ENCODE measurements at places on chromosomes 13 and 19.

- no peak for DNase-seq
These were observed 13.7 kb upstream of the SCEL start for GRCh38 chr13:77521595-77522367.

GRCh38 chr13:102651392-102651791 is 43.5 kb downstream of the METTL21C start:
- DNase-seq = no peak

DNA sequence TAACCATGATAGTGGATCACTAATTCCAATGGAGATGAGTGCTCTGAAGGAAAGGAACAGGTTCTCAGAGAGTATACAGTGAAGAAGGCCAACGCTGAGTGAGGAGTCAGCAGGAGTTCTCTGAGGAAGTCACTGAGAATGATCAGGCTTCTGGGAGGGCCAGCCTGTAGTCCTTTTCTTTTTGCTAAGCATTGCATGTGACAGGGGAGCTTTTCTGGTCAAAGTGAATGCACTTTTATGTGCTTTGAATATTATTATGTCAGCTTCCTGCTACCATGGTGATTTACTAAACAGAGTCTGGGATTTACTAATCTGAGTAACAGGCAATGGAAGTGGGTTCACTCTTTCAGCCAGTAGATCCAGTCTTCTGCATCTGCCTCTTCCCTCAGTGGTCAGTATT is 81.1 kb upstream of the SERP2 start:
- no peak for DNase-seq

GRCh38 chr19:11421371-11422098 is 2.4 kb upstream of the RGL3 start:
- DNase-seq = no peak

GRCh38 chr13:81381560-81381959 is 1040.6 kb upstream of the SPRY2 start:
- no peak for DNase-seq

- no peak for DNase-seq
These were observed 21.5 kb upstream of the GPR18 start for GRCh38 chr13:99279637-99280036.

GRCh38 chr13:44546164-44546563 is 30.0 kb downstream of the TSC22D1 start:
- no peak for DNase-seq

GRCh38 chr19:33388231-33388724 is 14.8 kb downstream of the CEBPG start:
- no peak for DNase-seq

GRCh38 chr19:57819475-57820148 is 4.9 kb upstream of the ZNF552 start:
- DNase-seq = peak; percentile 69

- no peak for DNase-seq
These were observed 121.8 kb upstream of the PRR20A start for GRCh38 chr13:57018915-57019314.

- no peak for DNase-seq
These were observed 111.3 kb downstream of the SLC7A1 start for GRCh38 chr13:29484236-29484635.

- DNase-seq = no peak
These were observed 121.0 kb upstream of the SLC7A1 start for GRCh38 chr13:29716493-29716892.

DNA sequence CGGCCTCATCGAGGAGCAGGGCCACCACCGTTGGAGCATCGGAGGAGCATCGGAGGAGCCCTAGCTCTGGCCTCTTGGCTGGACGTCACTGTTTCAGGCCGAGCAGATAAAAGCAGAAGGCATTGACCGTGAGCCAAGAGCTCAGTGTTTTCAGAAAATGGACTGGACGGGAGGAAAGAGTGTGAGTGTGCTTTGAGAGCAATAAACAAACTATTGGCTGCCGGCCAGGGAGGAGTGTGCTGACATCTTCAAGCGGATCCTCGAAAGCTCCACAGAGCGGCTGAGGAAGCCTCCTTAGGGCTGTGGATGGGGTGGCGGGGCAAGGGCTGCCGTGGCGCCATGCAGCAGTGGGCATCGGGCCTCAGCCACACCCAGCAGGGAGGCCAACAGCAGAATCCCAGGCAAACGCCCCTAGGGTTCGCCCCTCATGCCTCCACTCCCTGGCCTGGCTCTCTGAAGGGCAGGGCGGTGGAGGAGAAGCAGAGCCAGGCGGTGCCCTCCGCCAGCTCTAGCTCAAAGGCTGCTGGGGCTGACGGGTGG is 41.8 kb downstream of the IRS2 start:
- no peak for DNase-seq

DNA sequence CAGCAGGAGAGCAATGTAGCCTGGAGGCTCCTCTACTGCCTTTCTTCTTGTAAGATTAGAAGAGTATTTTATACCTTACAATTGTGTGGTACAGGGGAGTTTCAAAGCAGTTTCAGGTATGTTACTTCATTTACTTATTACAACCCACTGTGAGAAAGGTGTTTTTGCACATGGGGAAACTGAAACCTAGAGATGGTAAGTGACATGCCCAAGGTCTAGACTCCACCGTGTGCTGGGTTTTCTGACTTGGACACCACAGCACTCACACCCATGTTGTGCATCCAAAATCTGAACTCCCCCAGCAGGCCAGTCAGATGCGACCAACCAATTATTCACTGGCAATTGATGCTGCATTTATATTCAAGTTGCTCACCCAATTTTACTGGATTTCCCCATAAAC is 22.8 kb downstream of the ERICH6B start:
- DNase-seq = no peak

DNA sequence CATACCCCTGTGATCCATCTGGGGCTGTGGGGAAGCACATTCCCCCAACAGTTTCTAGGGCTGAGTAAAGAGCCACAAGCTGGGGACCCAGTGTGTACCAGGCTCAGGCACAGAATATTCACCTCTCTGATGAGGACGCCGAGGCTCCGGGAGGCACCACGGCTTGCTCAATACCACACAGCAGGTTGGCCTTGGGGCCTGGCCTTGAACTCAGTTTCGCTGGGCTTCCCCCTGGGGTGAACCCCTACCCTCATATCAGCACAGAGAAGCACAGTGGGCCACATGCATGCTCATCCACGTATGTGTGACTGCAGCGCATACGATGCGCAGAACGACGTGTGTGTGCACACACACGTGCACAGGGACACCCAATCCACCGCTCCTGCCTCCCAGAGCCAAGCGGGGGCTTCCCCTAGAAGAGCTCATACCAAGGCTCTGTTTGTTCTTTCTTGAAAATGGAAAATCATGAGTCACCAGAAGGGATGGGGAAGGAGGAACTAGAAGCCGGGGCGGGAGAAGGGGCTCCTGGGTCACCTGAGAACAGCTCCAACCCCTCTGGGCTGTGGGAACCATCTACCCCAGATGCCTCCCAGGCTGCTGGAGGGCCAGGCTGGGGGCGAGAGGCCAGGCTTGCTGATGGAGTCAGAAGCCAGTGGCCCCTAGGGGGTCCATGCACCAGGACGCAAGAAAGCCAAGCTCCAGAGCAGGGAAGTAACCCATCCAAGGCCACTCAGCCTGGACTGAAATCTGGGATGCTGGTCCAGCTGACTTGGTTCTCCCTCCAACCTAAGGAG is 4.9 kb upstream of the PDE4C start:
- no peak for DNase-seq

DNA sequence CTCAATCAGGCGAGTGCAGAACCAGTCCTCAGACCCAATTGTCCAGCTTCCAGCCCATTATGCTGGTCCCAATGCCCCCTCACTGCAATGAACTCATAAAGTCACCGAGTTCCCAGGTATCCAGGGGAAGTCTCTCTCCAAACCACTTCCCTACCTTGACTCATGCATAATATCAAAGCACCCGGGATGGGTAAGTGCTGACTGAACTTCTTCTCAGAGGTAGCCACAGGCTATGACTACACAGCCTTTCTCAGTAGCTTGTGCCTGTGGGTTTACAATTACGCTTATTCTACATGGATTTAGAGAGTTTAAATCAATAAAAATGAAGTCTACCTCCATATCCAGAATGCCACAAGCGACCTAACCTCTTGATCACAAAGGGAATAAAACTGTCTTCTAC is 1.7 kb upstream of the C13orf42 start:
- DNase-seq = no peak

- DNase-seq = no peak
These were observed 142.9 kb upstream of the SERP2 start for GRCh38 chr13:44230736-44231135.

- DNase-seq = no peak
These were observed 52.0 kb upstream of the ARGLU1 start for GRCh38 chr13:106619688-106620555.

DNA sequence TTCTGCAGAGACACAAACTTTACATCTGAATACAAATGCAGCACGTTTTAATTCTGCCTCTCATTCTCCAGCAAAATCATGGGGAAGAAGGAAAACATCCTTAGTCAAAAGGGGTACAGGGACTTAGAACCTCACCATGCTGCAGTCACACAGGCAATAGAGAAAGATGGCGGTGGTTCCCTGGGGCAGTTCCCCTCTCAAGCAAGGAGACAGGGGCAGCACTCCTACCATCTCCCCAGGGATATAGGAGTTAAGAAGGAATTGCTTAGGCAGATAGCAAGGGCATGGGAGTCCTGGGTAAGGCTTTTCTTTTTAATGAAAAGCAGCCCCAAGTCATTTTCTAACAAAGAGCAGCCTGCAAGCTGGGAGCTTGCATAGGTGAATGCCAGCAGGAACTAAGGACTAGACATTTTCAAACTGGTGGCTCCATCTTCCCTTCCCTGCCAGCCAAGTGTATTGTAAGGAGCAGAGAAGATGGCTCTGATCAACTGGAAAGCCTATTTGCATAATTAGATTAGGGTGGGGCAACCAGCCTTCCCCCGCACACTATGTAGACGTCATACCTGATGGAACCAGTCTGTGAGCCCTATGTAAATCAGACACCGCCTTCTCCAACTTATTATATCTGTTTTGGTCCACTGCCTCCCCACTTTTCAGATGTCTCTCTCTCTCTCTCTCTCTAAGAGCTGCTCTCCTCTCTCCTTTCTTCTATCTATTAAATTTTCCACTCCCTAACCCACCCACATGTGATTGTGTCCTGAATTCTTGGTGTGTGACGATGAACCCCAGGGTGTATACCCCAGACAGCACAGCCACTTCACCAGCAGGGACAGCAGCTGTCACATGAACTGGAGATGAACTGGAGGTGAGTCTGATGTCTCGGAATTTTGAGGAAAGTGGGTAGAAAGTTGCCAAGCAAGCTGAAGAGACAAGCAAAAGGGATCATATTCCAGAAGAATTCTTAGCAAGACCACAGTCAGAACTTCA is 514.5 kb downstream of the IRS2 start:
- no peak for DNase-seq

DNA sequence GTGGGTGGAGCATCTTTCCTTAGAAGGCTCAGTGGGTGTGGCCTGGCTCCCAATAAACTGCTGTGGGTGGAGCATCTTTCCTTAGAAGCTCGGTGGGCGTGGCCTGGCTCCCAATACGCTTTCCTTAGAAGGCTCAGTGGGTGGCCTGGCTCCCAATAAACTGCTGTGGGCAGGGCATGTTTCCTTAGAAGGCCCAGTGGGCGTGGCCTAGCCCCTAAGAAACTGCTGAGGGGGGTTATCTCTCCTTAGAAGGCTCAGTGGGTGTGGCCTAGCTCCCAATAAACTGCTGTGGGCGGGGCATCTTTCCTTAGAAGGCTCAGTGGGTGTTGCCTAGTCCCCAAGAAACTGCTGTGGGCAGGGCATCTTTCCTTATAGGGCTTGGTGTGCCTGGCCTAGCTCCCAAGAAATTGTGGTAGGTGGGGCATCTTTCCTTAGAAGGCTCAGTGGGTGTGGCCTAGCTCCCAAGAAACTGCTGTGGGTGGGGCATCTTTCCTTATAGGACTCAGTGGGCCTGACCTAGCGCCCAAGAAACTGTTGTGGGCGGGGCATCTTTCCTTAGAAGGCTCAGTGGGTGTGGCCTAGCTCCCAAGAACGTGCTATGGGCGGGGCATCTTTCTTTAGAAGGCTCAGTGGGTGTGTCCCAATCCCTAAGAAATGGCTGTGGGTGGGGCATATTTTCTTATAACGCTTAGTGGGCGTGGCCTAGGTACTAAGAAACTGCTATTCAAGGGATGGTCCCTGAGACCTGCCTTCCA is 10.3 kb downstream of the HSH2D start:
- no peak for DNase-seq

DNA sequence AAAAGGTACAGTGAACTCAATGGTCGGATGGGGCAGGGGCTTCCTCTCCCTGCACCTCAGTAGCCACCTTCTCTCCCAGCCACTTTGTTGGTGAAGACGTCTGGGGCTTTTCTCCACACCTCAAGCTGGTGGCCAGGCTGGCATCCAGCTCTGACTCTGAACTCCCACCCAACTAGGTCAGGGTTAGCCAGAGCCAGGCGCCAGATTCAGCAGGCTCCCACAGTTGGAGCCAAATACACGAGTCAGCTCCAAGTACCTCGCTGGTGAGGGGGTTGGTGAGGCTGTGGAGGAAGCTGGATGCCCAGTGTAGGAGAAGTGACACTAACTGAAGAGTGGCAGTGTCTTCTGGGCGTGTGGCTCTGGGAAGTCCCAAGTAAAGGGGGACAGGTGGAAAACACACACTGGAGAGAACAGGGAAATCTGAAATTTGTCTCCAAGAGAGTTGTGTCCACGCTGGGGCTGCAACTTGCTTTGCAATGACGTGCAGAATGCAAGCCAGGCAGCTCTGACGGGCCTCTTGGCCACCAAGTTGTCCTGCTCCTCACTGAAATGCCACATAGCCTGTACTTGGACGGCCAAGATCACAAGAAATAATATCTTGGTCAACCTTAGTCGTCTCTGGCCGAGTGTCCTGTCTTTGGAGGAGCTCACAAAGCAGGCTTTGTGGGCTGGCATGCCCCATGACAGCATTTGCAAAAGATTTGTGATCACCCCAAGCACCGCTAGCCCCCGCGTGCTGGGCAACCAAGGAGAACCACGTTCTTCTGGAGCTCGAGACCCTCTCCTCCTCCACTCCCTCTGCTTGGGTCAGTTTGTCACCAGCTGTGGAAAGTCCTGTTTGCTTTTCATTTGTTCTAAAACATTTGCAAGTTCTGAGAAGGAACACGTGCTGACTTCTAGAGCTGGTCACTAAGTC is 18.1 kb downstream of the SLC7A1 start:
- DNase-seq = no peak

GRCh38 chr13:100440751-100441425 is 147.7 kb downstream of the GGACT start:
- no peak for DNase-seq

DNA sequence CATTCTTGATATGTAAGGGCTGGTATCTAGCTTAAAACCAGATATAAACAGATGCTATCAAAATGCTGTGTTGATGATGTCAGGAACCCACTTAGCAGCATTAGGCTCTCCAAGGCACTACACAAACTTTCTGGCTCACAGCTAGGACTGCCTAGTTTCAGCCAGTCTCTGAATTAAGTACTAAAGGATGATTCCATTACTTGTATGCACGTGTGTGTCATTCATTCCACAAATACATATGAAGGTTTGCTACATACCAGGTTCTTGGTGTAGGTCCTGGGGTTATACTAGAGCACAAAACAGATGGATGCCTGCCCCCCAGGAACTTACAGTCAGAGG is 151.5 kb downstream of the RGCC start:
- DNase-seq = no peak
